HCEC 1CT (cell line): ENCODE measurements at places on chromosomes 6 and 20.

GRCh38 chr20:4017051-4017712 is 1.8 kb upstream of the RNF24 start:
- no peak for DNase-seq

GRCh38 chr6:150001295-150002008 is 23.9 kb downstream of the RAET1L start:
- DNase-seq = no peak

DNA sequence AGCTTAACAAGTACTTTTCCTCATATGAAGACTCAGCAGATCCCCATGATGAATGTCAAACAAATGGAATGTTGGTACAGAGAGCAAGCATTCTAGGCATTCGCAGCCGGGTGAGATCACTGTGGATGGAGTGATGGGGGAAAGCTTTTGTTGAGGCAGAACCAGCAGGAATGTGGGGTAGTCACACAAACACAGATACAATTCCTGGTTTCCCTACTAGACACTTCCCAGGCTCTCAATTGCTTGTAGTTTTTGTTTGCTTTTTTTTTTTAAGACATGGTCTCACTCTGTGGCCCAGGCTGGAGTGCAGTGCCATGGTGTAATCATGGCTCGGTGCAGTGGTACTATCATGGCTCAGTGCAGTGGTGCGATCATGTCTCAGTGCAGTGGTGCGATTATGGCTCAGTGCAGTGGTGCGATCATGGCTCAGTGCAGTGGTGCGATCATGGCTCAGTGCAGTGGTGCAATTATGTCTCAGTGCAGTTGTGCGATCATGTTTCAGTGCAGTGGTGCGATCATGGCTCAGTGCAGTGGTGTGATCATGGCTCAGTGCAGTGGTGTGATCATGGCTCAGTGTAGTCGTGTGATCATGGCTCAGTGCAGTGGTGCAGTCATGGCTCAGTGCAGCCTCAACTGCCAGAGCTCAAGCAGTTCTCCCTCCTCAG is 15.4 kb upstream of the IER3 start:
- peak; percentile 96 for DNase-seq

DNA sequence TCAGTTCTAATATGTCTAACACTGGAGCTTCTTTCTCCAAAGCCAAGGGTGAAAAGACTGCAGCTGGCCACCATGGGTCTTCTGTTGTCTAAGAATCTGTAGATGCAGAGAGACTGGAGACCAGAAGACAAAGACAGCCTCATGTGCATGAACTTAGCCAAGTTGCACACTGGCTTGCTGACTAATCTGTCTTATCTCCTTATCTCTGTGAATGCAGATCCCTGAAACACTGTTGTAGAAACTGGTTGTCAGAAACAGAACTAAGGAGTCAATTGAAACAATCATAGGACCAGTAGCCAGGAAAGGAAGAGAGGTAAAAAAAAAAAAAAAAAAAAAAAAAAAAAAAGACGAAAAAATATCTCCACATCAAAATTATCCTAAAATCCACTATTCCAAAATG is 109.7 kb downstream of the BFSP1 start:
- DNase-seq = no peak

GRCh38 chr20:10893321-10893720 is 219.5 kb upstream of the JAG1 start:
- DNase-seq = no peak

DNA sequence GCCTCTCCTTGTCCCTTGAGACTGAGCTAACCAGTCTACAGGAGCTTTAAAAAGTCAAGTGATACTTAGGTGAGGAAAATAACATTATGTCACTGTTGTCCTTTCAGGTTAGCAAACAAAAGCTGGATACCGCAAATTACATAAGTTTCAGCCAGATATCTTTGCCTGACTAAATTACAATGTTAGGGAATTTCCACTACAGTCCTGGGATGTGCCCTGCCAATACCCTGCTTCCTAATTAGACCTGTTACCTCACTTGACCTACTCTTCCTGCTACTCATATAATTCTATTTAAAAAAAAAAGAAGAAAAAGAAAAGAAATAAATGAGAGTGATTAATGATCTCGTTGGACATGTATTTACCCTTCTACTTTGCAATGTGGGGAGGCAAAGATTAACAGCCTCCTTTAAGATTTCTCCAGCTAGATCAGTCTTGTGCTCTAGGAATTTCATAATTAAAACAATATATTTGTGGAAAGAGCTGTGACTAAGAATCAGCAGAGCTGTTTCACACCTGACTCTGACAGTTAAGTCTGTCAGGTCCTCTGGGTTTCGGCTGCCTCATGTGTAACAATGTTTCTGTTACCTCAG is 318.9 kb downstream of the HDGFL1 start:
- no peak for DNase-seq

DNA sequence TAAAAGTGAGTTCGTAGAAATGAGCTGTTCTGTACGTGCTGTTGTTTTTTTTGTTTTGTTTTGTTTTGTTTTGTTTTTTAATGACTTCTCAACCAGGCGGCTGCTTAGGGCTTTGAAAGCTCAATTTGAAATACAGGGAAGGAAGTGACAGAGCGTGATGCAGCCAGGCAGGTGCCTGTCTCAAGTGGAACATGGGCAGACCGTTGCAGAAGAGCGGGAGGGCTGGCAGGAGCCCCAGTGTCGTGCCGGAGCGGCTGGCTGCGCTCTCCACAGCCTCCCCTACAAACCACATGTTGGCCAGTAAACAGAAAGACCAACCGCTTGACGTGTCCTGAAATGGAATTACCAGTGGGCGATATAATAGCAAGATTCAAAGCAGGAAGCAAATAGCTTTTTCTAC is 164.9 kb upstream of the RREB1 start:
- no peak for DNase-seq

GRCh38 chr20:51995551-51995951 is 193.2 kb upstream of the SALL4 start:
- DNase-seq = no peak

- DNase-seq = no peak
These were observed 148.5 kb downstream of the HDGFL1 start for GRCh38 chr6:22717915-22718314.

DNA sequence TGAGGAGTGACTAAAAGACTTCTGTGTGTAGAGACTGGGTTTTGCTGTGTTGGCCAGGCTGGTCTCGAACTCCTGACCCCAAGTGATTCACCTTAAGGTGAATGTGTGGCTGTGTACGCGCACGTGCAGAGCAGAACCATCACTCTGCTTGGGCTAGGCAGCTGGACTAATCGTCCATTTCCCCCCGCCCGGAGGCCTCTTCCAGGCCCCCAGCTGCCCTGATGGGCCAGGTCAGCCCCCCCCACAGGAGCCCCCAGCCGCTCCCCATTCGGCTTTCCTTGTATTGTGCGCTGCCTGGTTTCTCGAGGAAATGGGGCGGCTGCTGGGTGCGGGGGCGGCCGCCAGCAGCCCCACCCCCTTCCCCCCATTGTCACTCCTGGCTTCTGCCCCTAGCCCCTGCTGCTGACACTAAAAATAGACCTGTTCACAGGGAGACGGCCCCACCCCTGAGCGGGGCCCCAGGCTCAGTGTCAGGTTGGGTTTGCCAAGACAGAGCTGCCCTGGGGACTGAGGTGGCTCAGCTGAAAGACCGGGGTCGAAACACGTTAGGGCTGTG is 24.6 kb upstream of the CSNK2A1 start:
- DNase-seq = no peak

DNA sequence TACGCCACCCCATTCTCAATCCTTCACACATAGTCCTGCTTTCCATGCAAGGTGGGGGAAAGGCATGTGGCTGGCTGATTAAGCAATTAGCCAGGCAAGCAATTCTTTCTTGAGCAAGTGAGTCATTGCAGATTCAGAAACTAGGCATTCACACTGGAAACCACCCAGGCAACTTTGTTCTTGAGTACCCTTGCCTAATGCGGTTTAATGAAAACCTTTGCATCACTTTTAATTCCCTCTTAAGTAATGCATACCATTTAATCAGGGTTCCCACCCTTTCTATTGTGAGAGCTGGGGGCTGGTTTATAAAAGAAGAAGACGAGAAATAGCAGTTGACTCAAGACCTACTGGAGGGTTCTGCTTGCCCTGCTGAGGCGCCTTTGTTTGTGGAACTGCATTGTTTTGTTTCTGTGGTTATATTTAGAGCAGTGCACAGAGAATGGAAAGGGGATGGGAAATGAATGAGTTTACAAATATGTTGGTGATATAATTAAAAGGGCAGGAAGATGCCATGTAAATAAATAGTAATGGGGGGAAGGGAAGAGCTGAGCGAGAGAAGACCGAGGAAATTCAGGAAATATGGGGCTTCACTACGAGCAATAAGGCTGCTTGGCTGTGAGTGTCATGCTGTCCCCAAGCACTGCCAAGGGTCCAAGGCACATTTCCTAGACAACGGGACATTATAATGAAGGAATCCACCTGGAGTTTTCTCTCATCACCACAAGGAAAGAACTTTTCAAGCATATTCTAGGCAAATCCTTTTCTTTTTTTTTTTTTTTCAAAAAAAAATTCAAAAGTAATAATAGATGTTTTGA is 48.8 kb upstream of the TSHZ2 start:
- DNase-seq = no peak

DNA sequence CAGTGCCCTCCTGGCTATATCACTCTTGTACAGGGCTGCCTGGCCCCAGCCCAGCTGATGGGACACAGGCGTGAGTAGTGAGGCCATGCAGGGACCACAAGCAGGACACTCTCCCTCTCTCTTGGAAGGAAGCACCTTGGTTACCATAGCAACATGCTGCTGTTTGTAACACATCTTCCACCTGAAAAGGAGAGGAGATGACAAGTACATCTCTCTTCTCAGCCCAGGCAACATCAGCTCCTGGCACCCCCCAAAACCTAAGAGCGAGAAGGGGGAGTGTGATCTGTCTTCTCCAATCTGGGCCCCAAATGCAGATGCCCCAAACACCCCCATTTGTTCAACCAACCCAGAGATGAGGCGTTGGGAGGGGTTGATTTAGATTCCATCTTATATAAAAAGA is 49.9 kb downstream of the KCNB1 start:
- DNase-seq = no peak

DNA sequence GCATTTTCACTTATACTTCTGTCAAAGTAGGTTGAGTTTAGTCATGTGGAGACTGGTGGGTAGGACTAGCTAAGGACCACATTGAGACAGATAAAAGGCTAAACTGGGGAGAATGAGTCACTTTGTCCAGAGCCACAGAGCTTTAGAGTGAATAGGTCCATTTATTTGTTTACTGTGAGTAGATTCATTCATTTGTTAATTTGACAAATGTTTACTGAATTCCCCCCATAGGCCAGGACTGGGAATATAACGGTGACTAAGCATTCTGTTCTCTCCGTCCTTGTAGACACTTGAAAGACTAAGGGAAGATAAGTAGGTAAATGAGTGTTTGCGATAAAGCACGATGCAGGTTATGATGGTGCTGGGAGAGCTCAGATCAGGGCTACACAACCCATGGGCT is 699.7 kb upstream of the ID4 start:
- no peak for DNase-seq

GRCh38 chr6:31228476-31228875 is 43.4 kb downstream of the HLA-C start:
- no peak for DNase-seq

DNA sequence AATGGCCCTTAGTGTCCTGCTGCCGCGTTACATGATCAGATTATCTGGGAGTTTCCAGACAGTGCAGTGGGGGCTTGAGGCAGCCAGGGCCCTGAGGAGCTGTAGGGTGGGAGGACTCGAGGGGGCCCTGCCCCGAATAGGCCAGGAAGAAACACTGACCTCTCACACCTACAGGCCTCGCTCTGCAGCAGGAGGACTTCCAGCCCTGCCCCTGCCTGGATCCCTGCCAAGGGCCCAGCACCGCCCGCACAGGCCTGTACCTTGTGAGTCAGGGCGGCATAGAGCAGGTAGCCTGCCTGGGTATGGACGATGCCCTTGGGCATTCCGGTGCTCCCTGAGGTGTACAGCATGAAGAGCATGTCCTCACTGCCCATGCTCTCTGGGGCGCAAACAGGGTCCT is 30.1 kb upstream of the APMAP start:
- no peak for DNase-seq
